Tongue (tissue), 3 donors: ENCODE measurements at places on chromosomes 2 and 18.
A peak's percentile ranks its signal among the peaks of the same experiment; 100 is the strongest.

GRCh38 chr2:8006181-8006580 is 675.7 kb upstream of the ID2 start:
- DNase-seq = no peak

- no peak for DNase-seq
Observed at GRCh38 chr2:173119944-173120343, 44.3 kb downstream of the MAP3K20 start.

GRCh38 chr2:121649149-121649595 is at the start of gene CLASP1:
CLASP1 (minus strand) TSS chr2:121649462; CDS start chr2:121605895, 43,567 bp downstream.
- no peak for DNase-seq

GRCh38 chr2:207617011-207617671 is 8.1 kb downstream of the METTL21A start:
- DNase-seq = no peak

DNA sequence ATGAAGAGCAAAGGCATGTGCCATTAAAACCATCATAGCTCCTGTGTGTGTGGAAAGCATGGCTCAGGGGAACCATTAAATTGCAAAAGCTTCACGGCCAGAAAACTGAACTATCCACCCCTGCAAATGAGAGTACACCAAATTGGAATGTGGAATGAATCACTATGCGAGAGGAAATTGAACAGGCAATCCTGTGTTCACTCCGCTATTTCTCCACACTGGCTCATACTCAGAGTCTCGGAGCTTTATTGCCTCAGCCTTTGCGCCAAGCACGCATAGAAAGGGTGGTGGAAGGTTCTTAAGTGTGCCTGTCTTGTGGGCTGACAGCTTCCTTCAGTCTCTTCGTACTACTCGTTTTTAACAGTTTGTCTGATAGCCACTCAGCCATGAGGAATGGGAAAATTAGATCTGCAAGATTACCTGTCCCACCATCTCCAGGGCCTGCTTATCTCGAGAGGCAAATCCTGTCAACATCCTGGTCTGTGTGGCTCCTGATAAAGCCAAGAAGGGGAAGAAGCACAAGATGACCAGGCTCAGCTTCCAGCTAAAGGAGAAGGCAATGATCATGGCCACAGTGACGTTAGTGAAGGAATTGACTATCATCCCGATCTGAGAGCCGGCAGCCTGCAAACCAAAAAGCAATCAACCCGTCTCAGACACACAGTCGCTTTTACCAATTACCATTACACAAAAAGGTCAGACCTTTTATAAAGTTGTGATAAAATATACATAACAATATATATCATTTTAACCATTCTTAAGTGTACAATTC is 34.9 kb downstream of the G6PC2 start:
- no peak for DNase-seq

- peak; percentile 63 for DNase-seq
Observed at GRCh38 chr2:211085056-211085680, 528.8 kb downstream of the CPS1 start.

DNA sequence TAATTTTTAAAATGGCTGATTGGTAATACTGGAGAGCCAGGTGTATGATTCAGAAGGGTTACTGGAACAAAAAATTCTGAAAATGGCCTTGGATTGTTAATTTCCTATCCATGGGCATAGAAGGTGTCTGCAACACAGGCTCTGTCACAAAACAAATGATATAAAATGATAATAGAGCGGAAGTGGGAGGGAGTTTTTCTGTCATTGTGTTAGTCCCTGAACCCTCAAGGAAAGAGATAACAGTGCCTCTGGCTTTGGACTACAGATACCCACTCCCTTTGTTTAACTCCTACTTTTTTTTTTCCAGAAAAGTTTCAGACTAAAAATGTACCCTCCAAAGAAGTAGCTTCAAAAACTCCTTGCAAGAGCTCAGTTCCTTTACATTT is 28.0 kb upstream of the YES1 start:
- no peak for DNase-seq

- no peak for DNase-seq
Observed at GRCh38 chr2:1829796-1830195, 85.5 kb upstream of the PXDN start.

- DNase-seq = no peak
Observed at GRCh38 chr2:102224824-102225739, 38.3 kb downstream of the IL1RL2 start.

- no peak for DNase-seq
Observed at GRCh38 chr2:16479721-16480120, 185.9 kb downstream of the CYRIA start.

DNA sequence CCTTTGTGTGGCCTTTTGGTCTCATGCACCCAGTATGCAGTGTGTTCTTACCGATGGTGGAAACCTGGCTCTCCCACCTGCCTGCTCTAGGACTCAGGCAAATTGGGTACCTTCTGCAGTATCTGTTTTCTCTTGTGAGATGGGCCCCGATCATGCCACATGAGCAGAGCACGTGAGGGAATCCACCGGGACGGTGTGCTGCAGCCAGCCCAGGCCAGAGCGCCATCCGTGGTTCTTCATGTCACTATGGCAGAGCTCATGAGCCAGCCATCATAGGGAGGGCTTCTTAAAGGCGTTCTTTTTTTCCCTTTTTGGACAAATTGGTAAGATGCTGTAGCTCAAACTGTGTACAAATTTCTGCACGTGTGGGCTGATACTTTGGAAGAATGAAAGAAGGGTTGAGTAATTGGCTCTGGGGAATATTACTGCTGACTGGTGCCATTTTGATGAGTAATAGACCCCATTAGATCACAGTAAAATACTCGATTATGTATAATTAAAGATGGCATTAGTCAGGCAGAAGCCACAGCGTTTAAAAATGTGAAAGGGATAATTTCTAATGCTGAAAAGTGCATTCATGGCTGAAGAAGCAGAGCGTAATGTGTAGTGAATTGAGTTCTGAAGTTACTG is 19.2 kb downstream of the SH3RF3 start:
- DNase-seq = no peak

DNA sequence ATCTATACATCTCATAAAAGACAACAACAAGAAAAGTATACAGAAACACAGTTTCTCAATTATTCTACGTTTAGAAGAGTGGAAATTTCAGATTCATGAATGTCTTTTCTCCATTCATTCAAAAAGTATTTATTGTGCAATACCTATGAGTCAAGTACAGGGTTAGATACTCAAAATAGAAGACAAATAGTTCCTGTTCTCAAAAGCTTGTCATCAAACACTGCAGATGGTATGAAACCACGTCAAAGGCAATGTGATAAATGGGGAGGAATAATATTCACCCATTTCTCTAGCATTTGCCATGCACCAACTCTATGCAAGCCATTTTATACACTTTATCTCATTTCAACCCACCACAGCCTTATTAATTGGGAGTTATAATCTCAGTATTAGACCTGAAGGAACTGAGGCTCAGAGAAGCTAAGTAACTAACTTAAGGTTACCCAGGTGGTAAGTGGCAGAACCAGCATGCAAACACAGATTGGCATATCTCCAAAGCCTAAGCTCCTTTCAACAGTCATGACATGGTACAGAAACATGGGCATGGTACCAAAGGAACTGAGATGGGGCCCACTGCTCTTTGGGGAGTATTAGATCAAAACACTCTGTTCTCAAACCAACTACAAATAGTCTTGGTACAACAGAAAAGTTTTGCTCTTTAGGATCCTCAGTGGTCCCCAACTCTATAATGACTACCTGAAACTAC is 67.2 kb upstream of the NPAS2 start:
- no peak for DNase-seq

DNA sequence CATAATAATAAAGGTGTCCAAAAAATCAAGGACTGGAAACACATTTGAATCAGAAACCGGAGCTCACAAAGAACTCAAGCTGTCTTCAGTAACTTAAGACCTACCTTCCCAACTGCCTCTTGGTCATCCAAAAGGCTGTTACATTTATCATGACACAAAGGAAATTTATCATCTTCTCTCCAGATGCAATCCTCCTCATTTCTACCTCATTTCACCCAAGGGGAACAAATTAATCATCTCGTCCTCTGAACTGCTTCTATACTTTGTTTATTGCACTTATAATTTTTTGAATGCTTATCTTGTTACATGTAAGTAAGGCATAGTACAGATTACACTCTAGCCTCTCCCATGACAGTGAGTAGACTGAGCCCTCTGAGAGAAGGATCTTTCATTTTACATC is 105.1 kb upstream of the RGPD4 start:
- DNase-seq = no peak

- peak; percentile 7 for DNase-seq
Observed at GRCh38 chr2:25692143-25692542, 18.8 kb upstream of the DTNB start.

- no peak for DNase-seq
Observed at GRCh38 chr2:16784652-16785051, 119.0 kb upstream of the CYRIA start.

- DNase-seq = no peak
Observed at GRCh38 chr2:168545439-168546082, 89.5 kb downstream of the CERS6 start.

GRCh38 chr2:143121079-143121478 is 8.1 kb upstream of the ARHGAP15 start:
- no peak for DNase-seq

DNA sequence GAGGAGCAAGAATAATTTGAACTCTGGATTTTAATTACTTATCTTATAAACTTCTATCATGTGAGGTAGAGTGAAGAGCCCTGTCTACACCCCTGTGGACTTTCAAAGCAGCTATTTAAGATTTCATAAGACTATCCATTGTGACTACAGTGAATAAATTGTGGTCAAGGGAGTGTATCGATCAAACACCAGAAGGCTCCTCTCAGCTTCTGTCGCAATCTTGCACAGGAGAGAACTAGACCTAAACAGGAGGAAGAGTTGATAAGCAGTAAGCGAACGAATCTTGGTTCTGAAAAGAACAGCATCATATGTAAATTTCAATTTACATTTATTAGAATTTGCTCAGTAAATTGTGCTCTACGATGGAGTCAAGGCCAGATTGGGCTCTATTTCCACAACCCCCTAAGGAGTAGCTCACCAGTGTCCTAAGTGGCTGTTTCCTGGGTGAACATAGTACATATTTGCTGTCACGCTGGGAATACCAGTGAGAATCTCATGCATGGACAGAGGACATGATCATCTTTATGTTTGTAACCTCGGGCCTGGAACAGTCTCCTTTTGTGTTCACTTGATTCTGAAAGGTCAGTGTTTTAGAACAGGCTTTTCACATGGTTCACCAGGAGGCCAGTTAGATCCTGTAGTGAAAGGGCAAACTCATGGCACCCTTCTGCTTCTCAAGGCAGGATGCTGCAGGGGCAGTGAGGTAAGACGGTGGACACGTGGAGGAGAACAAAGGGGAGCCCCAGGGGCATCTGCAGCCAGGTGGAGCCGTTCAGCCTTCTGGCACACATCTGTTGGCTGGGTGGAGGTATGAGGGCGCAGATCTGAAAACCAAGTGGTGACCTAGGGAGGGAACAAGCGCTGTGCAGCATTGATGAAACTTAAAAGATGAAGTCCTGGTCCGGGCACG is 33.3 kb downstream of the NPAS2 start:
- DNase-seq = no peak

- no peak for DNase-seq
Observed at GRCh38 chr2:219525533-219526232, 11.4 kb downstream of the ASIC4 start.

DNA sequence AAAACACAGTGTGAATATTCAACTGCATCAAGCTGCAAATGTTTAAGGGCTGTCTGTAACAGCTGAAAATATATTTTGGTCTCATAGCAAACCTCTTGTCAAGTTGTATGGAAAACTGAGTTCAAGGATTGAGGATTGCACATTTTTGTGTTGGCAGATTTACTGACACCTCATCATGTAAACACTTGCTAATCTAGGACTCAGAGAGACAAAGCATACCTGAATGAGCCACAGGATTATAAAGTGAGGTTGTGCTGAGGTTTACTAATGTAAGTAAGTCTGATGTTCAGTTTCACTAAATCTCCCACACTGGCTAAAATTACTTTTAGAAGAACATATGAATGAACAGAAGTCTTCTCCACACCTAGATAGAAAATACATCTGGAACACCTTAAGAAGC is 1993.1 kb upstream of the CELF4 start:
- no peak for DNase-seq

GRCh38 chr18:62702259-62702658 is 13.1 kb upstream of the PHLPP1 start:
- DNase-seq = peak; percentile 30

DNA sequence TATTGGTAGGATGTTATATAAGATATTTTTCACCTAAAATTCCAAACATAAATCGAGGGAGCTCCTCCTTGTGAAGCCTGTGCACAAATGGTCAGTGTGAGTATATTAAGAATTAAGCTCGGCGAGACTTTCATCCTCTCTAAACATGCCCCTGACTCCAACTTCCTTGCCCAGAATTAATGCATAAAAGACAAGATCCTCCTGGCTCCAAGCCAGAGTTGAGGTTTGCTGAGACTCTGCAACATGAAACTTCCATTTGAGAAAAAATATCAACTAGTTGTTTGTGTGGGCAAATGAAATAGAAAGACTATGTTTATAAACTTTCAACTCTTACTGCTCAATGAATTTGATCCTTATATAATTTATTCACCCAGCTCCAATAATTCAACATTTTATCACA is 68.1 kb downstream of the CCDC178 start:
- peak; percentile 12 for DNase-seq

- DNase-seq = no peak
Observed at GRCh38 chr2:73133566-73134197, 20.9 kb upstream of the RAB11FIP5 start.

GRCh38 chr2:47295131-47295980 is 107.6 kb upstream of the MSH2 start:
- no peak for DNase-seq

- DNase-seq = no peak
Observed at GRCh38 chr2:109180786-109181185, 51.8 kb downstream of the SH3RF3 start.

DNA sequence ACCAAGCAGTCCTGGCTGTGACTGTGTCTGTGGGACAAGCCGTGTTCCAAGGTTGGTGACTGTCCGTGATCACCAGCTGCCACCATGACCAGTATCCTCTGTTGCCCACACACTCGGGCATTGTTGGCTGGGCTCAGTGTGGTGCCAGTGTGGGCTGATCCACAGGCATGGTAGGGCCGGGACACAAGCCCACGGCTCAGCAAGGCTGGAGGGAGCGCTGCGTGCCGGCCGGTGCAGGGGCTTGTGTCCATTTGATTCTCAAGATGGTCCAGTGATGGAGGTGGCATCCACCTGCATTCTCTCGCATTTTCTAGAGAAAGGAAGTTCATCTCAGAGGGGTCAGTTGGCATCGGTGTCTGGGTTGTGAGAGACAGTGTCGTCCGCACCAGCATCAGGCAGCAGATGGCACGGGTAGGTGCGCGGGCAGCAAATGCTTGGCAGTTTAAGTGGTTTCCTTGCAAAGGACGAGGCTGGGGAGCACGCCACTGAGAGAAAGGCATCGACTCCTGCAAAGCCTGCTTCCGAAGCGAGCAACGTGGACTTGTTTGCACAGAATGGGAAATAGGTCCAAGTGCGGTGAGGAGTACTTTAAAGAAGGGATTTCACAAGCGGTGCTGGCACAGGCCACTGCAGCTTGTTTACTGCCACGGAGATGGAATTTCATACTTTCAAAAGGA is 20.9 kb downstream of the TWIST2 start:
- DNase-seq = no peak
